ENCODE measurements at places on chromosomes 5 and 9.

GRCh38 chr9:95344735-95345325, 27.3 kb upstream of the FANCC start:
- DNase-seq = no peak

- DNase-seq = no peak
Measured at GRCh38 chr5:61969347-61969746, 336.7 kb upstream of the KIF2A start.

- DNase-seq = no peak
Measured at GRCh38 chr9:130208600-130209347, 36.6 kb downstream of the NCS1 start.

DNA sequence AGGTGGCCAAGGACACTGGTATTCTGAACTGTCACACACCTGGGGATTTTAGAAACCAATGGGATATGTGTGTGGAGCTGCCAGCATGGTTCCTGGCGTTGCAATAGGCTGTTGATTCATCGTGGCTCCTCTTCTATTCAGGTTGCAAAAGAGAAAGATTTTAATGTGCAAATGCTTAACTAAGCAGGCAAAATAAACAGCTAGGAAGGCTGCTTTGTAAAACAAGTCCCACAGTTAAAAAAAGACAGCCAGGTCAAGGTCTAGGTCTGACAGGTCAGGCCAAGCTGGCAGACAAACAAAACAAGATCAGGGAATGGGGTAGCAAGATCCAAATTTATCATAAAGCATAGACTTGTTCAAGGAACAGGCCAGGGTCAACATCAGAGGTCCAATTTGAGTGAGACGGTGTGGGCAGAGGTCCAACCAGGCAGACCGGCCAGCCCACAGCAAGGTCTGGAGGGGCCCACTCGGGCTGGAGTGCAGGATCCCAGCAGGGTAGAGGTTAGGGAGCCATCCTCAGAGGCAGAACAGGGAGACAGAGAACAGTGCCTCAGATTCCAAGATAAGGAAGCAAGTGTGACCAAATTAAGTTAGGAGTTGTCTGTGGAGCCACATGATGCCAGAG, 45.6 kb downstream of the SUB1 start:
- DNase-seq = no peak

DNA sequence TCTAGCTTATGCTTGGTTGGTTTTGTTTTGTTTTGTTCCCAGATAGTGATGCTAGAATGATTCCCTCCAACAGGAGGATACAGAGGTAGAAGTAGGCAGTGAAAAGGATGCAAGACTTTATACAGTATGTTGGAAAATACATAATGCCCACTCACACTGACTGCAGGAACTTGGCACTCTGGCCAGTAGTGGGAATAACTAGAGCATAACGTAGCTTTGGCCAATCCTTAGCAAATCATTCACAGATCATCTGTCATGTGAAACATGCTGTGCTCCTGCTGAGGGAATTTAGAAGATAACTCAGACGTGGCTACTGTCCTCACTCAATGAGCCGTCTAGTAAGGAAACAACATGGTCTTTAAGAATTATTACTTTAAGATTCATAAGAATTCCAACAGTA, 13.5 kb downstream of the CFAP90 start:
- peak; percentile 79 for DNase-seq

GRCh38 chr5:6395621-6396020, 17.3 kb upstream of the MED10 start:
- no peak for DNase-seq

DNA sequence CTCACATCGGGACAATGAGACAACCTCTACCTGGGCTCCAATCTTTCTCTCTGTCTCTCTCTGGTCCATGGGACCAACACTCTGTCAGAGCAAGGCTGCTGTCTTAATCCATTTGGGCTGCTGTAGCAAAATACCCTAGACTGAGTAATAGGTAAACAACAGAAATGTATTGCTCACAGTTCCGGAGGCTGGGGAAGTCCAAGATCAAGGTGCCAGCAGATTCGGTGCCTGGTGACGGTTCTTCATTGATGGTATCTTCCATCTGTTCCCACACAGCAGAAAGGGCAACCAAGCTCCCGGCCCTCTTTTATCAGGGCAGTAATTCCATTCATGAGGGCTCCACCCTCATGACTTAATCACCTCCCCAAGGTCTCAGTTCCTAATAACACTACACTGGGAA, 61.3 kb upstream of the SPOCK1 start:
- DNase-seq = no peak

DNA sequence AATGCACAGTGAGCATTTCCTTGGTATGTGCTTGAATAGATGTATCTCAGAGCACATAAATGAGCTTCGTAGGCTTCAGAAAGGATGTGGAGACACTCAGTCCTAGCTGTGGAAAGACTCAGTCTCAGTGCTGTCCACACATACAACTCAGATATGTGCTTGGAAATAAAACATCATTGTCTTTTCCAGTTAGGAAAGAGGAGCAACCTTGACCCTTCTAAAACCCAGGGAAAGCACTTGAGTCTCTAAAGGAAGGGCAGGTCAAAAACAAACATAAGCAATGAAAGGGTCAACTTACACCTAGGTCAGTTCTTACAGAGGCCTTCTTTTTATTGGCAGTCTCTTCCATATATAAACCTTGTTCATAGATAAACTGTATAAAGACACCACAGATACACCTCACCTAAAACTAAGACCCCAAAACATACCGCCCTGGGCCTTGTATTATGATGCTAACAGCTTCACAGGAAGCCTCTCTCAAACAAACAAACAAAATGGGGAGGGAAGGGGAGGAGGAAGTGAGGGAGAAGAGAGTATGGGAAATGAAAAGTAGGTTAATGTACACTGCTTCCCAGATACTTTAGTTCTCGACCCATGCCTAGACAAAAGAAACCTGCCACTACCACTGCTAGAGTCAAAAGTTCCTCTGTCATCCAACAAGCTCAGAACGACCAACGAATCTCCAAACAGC, 114.4 kb downstream of the UBAP2 start:
- no peak for DNase-seq

GRCh38 chr5:142825378-142826089, 55.4 kb downstream of the ARHGAP26 start:
- DNase-seq = peak; percentile 43

DNA sequence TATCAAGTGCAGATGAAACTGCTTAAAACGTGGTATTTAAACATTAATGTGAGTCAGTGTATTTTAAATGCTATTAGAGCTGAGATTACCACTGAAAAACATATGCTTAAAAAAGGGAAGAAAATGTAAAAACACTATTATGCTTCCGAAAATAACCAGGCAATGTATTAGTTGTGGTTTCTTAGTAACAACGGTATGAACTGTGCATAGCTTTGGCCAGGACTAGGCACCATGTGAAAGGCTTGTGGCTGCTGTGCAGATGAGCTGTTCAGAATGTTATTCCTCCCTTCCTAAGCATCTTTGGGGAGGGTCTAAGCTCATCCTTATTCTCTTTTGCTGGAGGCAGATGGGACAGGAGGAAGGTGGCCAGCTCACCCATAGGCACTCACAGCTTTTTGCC, 84.9 kb downstream of the NTRK2 start:
- no peak for DNase-seq

GRCh38 chr9:127336086-127336485, 60.9 kb upstream of the SLC2A8 start:
- no peak for DNase-seq

DNA sequence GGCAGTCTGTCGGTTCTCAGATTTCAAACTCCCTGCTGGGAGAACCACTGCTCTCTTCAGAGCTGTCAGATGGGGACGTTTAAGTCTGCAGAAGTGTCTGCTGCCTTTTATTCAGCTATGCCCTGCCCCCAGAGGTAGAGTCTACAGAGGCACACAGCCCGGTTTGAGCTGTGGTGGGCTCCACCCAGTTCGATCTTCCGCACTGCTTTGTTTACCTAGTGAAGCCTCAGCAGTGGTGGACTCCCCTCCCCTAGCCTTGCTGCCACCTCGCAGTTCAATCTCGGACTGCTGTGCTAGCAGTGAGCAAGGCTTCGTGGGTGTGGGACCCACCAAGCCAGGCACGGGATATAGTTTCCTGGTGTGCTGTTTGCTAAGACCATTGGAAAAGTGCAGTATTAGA, 8.0 kb downstream of the SLC27A6 start:
- no peak for DNase-seq

DNA sequence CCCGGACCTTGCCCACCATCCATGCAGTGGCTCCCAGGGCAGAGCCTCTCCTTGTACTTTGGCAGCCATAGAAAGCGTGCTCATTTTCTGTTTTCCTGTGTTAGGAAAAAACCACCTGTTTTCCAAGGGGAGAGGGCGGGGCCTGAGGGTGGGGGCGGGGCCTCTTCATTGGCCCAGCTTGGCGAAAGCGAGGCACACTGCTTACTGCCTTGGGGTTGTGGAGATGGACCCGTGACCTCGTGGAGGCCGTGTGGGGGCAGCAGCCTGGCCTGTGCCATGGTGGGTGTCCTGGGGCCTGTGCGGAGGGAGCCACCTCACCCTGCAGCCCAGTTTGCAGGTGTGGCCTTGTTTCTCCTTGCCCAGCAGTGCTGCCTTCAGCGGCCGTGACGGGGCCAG, 4.4 kb upstream of the TOR4A start:
- no peak for DNase-seq

DNA sequence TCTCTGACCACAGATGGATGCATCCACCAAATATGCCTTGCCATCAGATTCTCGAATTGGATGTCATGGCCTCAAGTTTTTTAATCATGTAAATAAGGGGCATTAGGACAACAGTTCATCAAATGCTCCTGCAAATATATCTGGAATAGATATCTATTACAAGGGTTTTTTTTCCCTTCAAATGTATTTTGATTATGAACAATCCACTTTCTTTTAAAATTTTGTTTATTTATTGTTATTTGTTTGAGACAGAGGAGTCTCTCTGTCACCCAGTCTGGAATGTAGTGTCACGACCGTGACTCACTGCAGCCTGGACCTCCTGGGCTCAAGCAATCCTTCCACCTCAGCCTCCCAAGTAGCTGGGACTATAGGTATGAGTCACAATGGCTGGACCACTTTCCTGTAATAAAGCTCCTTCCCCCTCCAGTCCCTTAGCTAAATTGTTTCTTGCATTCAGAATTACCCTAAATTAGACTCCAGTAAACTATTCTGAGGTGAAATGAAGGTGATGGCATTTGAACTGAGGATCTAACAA, 1412.1 kb downstream of the EFNA5 start:
- no peak for DNase-seq
